HCT116 (cell line): ENCODE measurements at places on chromosomes 2 and 18.

- no peak for DNase-seq
Observed at GRCh38 chr2:105358593-105358992, 21.3 kb downstream of the C2orf49 start.

DNA sequence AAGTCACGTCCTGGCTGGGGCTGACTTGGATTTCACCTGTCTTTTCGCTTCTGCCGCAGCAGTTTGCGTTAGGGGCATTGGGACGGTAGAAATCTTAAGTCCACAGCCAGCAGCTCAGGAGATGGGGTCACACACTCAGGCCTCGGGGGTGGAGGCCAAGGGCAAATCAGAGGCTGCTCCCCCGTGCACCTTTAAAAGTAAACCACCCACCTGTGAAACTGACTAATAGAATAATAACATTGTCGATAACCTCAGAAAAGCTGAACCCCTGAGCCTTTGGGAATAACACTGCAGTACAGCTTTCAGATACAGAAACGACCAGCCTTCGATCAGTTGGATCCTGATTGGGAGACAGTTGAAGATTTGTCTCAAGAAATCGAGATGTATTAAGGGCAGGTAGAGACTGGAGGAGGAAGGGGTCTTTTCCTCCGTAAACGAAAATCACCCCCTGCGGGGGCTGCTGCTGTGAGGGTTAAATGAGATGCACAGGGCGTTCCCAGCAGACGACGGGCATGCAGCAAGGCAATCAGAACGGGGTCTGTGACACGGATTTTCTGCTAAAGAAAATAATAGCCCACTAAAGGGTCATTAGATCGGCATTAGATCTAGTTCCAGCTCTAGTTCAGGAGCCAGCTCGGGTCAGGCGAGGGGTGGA is 16.4 kb upstream of the NFATC1 start:
- DNase-seq, result no peak

DNA sequence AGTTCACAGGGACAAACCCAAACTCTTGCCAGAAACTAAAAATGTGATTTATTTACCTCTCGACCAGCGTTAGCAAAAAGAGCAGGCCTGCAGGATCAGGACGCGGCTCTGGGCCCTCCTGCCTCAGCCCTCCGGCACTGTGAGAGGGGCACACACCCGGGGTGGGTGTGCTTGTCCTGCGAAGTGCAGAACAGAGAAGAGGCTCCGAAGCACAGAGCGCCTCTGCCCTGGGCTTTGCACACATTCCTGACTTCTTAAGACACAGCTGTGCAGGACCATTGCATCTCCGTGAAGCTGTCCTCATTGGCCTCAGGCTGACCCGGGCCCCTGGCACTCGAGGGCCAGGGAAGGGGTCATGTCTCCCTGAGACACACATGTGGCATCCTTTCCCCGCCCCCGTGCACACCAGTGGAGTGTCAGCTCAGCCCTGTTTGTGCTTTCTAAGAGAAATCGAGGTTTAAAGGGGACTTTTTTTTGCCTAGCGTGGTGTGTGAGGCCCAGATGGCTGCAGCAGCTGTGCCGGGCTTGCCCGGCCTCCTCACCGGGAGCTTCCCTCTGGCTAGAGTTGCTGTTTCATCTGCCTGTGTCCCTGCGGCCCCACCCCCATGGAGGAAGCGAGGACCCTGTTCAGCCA is 9.9 kb upstream of the NFATC1 start:
- DNase-seq, result no peak

- DNase-seq, result no peak
Observed at GRCh38 chr2:169136885-169137534, 67.6 kb downstream of the DHRS9 start.

DNA sequence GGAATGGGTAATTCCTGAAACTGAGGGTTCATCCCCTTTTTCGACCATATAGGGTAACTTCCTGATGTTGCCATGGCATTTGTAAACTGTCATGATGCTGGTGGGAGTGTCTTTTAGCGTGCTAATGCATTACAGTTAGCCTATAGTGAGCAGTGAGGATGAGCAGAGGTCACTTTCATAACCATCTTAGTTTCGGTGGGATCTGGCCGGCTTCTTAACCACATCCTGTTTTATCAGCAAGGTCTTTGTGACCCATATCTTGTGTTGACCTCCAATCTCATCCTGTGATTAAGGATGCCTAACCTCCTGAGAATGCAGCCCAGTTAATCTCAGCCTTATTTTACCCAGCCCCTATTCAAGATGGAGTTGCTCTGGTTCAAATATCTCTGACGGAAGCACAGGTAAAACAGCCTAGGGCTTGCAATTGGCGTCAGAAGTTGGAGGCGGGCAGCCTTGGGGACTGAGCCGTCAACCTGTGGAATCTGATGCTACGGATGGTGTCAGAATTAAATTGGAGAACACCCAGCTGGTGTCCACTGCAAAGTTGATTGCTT is 19.5 kb downstream of the RALBP1 start:
- DNase-seq, result no peak

GRCh38 chr18:49013961-49014604 is 63.3 kb upstream of the SMAD7 start:
- no peak for DNase-seq
